ENCODE measurements at places on chromosomes 16 and 17.

GRCh38 chr16:7382521-7382920, 49.9 kb downstream of the RBFOX1 start:
- no peak for DNase-seq

DNA sequence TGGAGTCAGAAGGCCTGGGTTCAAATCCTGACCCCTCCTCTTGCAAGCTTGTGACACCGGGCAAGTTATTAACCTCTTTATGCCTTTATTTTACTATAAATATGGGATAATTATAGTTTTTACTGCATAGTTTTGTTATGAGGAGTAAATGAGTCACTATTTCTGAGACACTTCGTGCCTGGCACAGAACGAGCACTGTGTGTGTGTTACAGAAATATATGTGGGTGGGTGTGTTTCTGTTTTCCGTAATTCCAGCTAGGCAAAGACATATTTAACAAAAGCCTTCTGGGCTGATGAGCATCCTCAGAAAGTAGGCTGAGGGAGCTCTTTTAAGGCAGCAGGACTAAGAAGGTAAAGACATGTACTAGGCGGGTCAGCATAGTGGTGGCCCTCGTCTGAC, 417.9 kb downstream of the MAF start:
- no peak for DNase-seq

DNA sequence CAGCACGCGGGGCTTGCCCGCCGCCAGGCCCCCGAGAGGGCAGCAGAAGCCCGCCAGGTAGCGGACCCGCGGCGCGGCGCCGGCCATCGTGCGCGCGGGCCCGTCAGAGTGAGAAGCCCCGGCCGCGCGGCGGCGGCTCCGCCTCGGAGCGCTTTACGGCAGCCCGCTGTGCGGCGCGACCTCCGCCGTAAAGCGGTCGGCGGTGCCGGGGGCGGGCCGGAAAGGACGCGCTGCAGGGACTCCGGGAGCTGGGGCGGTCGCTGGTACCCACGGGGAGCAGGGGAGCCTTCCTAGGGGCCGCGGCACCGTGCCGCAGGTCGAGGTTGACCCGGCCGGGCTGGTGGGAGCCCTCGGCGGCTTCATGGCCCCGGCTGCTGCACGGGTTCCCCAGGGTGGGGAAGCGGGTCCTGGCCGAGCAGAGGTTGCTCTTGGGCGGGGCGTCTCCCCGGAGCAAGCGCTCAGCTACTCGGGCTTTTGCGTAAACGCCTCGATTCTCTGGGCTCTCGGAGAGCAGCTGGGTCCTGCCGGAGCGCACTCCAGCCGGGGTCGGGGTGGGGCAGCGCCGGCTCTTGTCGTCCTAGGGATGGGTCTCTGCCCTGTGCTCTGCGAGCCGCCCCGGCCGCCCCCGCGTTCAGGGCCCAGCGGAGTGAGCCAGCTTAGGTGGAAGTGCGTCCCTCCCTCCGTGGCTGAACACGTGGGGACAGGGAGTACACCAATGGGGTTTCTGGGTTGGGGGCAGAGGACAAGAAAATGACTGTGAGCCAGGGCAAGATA, at the start of gene FAAP100:
Gene FAAP100 (minus strand): TSS at position 110 of the 774 bp plus-strand sequence. CDS start 23 bp downstream, at position 87.
- no peak for DNase-seq

DNA sequence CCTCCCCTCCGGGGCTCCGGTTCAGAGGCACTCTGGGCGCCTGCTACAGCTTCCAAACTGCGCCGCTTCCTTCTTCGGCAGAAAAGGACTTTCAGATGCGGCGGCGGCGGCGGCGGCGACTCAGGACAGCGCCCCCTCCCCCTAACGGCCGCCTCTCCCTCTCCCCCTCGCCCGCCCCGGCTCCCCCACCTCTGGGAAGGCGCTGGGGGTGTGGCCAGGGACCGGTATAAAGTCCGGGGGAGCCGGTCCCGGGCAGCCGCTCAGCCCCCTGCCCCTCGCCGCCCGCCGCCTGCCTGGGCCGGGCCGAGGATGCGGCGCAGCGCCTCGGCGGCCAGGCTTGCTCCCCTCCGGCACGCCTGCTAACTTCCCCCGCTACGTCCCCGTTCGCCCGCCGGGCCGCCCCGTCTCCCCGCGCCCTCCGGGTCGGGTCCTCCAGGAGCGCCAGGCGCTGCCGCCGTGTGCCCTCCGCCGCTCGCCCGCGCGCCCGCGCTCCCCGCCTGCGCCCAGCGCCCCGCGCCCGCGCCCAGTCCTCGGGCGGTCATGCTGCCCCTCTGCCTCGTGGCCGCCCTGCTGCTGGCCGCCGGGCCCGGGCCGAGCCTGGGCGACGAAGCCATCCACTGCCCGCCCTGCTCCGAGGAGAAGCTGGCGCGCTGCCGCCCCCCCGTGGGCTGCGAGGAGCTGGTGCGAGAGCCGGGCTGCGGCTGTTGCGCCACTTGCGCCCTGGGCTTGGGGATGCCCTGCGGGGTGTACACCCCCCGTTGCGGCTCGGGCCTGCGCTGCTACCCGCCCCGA, at the start of gene IGFBP4:
Gene IGFBP4 (plus strand): TSS at position 255 of the 792 bp plus-strand sequence. CDS start 286 bp downstream, at position 541.
- no peak for DNase-seq

DNA sequence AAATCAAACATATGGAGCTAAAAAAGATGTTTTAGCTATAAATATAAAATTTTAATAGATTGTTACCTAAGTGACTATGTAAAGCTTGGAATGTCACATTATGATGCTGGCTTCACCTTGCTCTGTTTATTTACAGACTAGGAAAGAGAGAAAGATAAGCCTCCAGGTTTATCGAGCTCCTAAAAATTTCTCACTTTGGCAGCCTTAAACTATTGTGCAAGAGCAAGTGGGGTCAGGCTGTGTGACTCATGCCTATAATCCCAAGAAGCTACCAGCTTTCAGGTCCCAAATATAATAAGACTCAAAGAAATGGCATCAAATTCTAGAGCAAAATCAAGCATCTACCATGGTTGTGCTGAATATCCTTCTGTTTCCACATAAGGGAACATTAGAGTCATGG, 34.3 kb upstream of the PRSS54 start:
- DNase-seq = no peak

GRCh38 chr17:38673707-38674013, 1.1 kb downstream of the EPOP start:
- no peak for DNase-seq

- DNase-seq = no peak
Measured at GRCh38 chr17:33013596-33014375, 22.1 kb downstream of the SPACA3 start.

- no peak for DNase-seq
Measured at GRCh38 chr17:31595076-31595475, 203.6 kb downstream of the RAB11FIP4 start.
